Panc1 (cell line): ENCODE measurements at places on chromosomes 5 and 9. TPM values are rescaled to one million over a fixed set of nuclear protein-coding genes. Genes with fewer than 3 reads are reported as not detected.

The CDH12 gene
- total RNA-seq = not detected

The POU5F2 gene
- 0.39 TPM for total RNA-seq

- no peak overlapping the region for H3K4me3 ChIP-seq
- no peaks in the 10 kb centered on the region for H3K4me1 ChIP-seq
- no peaks in the 10 kb centered on the region for H3K27me3 ChIP-seq
- no peak for DNase-seq
- H3K27ac ChIP-seq = no peak overlapping the region
- no peaks in the 10 kb centered on the region for H3K36me3 ChIP-seq
Observed at GRCh38 chr9:3708751-3709150, 182.9 kb upstream of the RFX3 start.

The ZNF367 gene
- total RNA-seq = 12.4 TPM

DNA sequence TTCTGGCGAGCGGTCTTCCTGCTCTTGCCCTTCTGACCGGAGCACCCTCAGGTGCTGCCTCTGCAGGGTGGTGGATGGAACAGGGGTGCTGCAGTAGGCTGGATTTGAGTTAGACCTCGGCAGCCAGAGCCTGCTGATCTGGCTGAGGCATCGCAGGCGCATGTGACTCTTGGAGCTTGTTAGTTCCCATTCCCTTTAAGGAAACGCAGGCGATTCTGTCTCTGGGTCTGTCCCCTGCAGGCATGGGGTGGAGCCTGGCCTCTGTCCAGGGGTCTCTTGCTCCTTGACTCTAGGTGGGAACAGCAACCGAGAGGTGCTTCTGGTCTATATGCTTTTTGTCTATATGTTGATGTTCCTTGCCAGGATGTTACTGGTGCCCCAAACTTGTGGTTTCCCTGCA, 3.1 kb downstream of the WNK2 start:
- H3K4me3 ChIP-seq = no peak overlapping the region
- H3K27me3 ChIP-seq = no peaks in the 10 kb centered on the region
- no peaks in the 10 kb centered on the region; the same call in 1 of the 2 replicates for H3K4me1 ChIP-seq
- H3K27ac ChIP-seq = no peak overlapping the region
- H3K36me3 ChIP-seq = no peaks in the 10 kb centered on the region

- H3K4me3 ChIP-seq = no peak overlapping the region
- H3K27ac ChIP-seq = no peak overlapping the region
- no peaks in the 10 kb centered on the region for H3K36me3 ChIP-seq
- peaks cover 16% of the 10 kb centered on the region for H3K4me1 ChIP-seq
Observed at GRCh38 chr9:124216474-124217176, 41.1 kb upstream of the NEK6 start.

DNA sequence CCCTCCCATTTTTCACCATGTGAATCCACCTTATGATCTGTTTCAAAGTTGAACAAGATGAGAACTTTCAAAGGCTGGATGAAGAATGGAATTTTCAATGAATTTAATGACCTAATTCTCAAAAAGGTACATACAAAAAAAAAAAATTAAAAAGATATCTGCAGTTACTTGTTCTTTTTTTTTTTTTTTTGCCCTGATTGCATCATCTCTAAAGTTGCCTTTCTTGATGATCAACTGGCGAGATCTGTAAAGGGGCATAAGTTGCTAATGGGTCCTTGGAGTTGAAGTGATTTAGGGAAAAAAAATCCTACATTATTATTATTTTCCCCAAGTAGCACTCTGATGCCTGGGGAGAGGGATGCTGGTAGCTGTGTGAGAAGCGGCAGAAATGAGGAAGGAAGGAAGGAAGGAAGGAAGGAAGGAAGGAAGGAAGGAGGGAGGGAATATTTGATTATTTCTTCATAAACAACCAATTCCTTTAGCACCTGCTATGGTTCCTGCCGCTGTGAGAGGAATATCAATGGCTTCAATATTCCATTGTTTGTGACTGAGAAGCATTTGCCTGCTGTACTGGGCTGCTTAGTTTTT, 48.8 kb upstream of the CD180 start:
- H3K4me3 ChIP-seq = no peak overlapping the region
- H3K27me3 ChIP-seq = no peaks in the 10 kb centered on the region
- no peak overlapping the region for H3K27ac ChIP-seq
- H3K36me3 ChIP-seq = no peaks in the 10 kb centered on the region
- DNase-seq = no peak

The IL3 gene
- not detected for total RNA-seq

The SPINK6 gene
- total RNA-seq = not detected

The TMEM215 gene
- total RNA-seq = not detected

DNA sequence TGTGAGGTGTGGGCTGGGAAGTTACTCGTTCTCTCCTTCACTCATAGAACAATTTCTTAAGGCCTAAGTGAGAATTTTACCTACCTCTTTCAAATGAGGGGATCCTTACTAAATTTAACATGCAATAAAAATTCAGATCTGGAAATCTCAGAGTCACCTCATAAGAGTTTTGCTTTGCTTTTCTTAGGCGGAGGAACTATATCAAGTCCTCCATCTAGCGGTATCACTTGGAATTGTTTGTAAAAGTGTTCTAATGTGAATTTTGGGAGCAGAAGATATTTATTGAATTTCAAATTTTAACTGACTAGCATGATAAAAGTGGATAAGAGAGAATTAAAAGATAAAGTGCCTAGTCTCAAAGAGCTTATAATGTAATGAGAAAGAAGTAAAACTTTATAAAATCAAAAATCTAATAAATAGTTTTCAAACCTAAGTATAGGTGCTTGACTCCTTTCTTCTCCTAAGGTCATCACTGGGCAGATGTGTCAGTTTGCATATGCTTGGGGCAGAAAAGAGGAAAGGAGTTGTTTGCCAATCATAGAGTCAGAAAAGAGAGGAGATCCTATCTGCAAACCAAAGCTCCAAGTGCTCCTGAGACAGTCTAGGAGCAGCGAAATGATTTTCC, 145.7 kb upstream of the DAB2 start:
- DNase-seq = peak; percentile 35
- no peak overlapping the region for H3K27ac ChIP-seq
- no peak overlapping the region for H3K4me3 ChIP-seq
- no peaks in the 10 kb centered on the region for H3K4me1 ChIP-seq
- peaks cover 15% of the 10 kb centered on the region for H3K27me3 ChIP-seq
